NCI-H1930 (cell line): ENCODE measurements at places on chromosomes 1 and 21.

- DNase-seq: no peak
These were observed 14.1 kb upstream of the GPX7 start for GRCh38 chr1:52588027-52588426.

GRCh38 chr1:226217273-226217672 lies 6.2 kb upstream of the MIXL1 start:
- no peak for DNase-seq

DNA sequence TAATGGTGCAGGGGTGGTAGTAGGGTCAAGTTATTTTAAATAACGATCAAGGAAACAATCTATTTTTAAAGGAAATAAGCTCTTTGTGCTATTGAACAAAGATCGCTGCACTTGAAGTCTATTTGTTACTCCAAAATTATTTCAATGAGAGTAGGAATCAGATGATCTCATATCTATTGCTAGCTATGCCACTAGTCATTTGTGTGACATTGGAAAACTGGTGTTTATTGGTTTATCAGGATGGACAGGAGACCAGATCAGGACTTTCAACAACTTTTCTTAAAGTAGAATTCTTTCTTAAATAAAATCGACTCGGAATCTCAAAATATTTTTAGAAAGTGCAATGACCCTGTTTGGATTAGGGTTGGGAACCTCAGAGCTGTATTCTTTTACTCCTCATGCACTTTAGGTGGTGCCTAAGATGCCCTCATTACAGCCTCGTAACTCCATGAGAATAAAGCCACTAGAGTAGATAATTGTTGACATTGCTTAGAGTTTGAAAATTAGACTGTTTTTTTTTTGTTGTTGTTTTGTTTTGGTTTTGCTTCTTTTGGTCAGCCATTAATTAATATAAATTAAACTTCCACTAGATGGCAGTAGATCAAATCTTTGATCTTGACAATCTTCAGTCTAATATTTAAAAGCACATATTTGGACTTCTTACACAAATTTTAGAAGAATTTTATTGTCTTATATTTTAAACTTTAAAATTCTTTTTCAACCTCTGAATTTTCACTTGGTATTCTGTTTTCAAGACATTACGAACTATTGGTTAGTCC lies 352.4 kb downstream of the USP25 start:
- DNase-seq: no peak

DNA sequence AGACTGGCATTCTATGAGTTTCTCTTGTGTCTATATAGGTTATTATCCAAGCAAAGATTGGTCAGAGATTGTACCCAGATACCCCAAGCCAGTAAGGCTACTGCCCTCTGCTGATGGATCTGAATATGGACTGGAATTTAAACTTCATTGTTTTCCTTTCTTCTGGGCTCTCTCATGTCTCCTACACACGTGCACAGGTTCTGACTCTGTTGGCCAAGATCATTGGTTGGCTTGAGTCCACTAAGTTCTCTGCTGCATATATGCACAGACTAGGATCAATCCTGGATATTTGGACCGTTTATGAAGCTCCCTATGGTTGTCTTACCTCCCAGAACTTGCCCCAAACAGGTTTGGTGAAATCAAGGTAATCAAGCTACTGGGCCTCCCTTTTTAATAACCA lies 69.7 kb downstream of the CC2D1B start:
- peak; percentile 2 for DNase-seq
